ENCODE measurements at places on chromosomes 3 and 15.

DNA sequence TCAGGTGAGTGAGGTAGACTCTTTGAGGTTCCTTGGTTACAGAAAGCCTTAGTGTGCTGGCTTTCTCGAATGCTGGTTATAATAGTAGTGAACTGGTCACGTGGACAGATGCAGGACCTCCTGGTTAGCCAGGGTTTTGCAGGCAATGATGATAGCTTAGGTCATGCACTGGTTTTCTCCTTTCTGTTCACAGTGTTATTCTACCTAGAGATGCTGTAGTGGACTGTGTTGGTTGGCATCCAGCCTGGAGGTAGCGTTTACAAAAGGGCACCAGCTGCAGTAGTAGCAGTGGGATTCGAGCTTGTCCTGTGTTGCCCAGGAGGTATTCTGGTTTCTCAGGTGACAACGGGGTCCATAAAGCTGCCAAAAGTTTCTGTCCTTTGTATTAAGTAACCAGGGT lies 27.0 kb downstream of the PCCB start:
- no peak for DNase-seq

DNA sequence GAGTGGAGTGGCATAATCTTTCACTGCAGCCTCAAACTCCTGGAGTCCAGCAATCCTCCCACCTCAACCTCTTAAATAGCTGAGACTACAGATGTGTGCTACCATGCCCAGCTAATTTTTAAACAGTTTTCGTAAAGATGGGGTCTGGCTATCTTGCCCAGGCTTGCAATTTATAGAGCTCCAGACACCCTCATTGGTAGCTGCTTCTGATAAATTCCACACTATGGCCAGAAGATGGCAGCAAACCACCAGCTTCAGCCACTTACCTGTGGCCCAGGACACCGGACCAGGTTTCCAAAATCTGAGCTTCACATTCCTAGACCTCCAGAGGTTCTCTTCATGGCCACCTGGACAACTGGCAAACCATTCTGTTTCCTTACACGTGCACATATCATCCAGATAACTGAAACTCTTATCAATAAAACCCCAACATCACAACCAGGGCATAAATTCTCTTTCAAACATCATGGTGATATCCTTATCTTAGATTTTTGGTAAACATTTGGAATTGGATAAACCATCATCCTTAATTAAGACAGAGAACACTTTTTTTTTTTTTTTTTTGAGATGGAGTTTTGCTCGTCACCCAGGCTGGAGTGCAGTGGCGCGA lies 28.9 kb downstream of the FBXW12 start:
- peak; percentile 66 for DNase-seq

DNA sequence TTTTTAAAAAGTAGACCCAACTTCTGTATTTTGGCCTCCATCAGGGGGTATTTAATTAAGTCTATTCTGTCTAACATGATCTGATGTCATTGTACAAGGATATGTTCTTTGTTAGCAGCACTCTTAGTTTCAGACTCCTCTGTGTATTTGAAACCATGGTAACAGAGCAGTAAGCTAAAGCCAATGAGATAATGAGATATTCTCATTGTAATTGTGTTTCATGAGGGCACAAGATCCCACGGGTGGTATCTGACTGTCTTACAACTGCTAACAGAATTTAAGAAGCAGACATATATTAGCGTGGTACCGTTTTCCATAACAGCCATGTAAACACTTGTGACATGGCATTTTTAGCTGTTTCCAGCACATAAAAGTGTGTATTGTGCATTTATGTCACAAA lies 251.2 kb upstream of the VEPH1 start:
- no peak for DNase-seq

DNA sequence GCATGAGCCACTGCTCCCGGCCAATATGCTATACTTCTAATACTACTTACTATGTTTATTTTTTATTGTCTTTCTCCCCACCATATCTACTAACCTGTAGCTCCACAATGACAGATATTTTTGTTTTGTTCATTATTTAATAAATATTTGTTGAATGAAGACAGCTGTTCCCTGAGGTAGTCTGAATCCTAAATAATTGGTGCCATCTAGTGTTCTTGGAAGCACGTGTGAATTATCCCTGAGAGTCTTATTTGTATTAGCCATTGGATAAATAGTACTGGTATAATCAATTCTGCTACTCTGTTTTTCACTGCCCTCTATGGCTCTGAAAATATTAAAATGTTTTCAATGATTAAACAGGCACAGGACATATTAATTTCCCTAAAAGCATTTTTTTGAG lies 5.6 kb upstream of the APPL1 start:
- no peak for DNase-seq

GRCh38 chr15:73677146-73677607 lies 7.0 kb upstream of the CD276 start:
- peak; percentile 65 for DNase-seq

DNA sequence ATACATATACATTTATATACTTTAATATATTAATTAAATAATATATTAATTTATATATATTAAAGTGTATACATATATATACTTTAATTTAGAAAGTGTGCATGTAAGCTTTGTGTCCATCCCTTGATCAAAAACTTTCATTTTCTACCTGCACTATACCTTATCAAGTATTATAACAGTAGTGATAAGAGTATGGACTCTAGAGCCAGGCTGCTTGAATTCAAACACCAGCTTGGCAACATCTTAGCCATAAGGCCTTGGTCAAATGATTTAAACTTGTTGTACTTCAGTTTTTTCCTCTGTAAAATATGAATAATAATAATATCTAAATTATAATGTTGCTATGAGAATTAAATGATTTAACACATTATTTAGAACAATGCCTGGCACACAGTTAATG lies 327.6 kb upstream of the NECTIN3 start:
- no peak for DNase-seq

DNA sequence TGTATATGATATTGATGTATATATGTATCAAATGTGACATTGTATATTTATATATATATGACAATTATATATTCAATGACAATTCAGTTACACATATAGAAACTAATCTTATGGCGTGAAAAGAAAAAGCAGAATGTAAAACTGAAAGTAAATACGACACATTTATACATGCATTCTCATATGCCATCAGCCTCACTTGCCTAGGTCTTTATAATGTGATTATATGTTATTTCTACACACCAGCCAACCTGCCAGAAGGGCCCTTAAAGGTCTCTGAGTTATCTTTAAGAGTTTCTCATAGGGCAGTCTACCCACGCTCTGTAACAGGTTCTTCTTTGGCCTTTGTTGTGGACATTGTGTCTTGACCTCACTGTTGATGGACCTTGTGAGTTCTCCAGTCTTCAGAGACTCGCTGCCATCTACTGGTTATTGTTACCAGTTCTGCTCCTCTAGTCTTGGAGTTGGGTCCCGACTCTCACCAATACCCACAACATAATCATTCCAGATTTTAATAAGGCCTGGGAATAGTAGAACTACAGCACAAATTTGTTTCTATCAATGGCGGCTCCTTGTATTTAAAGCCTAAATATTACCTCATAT lies 371.5 kb upstream of the GOLIM4 start:
- DNase-seq, result no peak

DNA sequence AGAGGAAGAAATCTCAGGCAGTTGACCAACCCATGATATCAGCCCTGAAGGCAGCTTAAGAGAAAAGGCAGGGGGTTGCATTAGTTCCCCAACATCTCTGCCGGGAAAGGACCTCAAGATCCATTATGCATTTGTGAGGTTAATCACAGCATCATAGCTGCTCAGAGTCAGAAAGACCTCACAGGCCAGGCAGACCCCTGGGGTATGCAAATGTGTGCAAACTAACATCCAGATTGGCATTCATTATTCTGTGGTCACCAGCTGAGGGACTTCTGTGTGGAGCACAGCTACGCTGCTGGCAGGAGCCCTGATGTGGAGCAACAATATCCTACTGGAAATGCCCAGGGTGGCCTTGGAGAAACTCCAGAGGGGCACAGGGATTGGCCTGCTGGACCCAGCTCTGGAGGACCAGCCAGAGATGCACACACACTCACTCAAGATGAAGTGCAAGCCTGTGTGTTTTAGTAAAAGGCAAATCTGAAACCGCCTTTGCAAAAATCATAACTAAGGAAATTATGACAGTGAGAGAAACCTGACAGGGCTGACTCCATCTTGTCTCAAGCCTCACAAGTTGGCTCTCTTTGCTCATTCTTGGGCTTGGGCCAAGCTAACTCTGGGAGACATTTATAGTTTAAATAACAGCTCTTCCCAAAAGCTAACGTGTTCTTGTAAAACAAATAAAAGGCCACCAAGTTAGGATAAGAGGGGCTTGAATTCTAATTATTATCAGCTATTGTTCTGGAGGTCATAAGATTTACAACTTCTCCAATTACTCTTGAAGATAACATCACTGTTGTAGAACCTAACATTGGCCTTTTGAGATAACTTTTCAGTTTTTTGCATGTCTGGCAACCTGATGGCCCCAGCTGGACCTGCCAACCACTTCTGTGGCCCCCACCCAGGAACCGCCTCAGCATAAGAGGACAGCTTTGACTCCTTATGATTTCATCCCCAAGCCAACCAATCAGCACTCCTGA lies 257.1 kb downstream of the UACA start:
- no peak for DNase-seq

DNA sequence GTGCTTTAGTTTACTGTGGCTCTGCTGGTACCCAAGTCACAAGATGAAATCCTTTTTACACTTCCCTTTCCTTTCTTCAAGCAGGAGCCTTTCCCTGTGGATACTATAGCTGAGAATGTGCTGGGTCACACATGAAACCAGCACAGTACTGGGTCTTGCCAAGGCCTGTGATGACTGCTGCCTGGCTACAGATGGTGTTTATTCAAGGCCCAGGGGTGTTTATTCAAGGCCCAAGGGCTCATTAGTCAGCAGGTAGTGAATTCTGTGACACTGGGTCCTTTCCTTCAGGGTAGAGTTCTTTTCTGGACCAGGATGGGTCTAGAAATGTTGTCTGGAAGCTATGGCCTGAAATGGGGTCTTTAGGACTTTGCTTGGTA lies 99.4 kb downstream of the SH3GL3 start:
- DNase-seq, result no peak

DNA sequence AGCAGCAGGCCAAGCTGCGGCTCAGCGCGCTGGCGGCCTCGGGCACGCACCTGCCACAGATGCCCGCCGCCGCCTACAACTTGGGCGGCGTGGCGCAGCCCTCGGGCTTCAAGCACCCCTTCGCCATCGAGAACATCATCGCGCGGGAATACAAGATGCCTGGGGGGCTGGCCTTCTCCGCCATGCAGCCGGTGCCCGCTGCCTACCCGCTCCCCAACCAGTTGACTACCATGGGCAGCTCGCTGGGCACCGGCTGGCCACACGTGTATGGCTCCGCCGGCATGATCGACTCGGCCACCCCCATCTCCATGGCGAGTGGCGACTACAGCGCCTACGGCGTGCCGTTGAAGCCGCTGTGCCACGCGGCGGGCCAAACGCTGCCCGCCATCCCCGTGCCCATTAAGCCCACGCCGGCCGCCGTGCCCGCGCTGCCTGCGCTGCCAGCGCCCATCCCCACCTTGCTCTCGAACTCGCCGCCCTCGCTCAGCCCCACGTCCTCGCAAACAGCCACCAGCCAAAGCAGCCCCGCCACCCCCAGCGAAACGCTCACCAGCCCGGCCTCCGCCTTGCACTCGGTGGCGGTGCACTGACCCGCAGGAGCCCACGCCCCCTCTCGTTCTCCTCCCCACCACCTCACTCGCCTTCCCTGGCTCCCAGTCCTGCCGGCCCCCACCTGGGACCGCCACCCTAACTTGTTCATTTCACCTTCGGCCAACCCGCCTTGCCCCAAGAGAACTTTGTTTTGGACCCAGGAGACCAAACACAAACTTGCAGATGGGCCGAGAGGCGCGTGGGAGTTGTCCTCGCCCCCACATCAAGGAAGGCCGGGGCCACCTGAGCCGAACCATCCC lies 1.5 kb downstream of the FOXB1 start:
- DNase-seq, result peak; percentile 39

DNA sequence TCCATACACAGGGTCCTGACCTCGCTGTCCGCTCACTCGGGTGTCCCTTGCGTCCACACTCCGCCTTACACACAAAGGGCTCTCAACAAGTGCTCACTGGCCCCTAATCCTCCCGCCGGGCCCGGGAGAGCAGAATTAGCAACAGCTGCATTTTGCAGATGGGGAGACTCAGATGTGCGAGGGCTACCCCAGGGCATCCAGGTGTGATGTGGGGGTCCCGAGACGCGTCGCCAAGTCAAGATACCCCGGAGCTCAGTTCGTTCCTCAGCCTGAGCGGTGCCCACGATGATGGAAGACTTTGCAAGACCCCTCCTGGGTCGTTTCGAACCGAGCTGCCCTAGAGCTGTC lies 14.9 kb upstream of the WNT7A start:
- no peak for DNase-seq

DNA sequence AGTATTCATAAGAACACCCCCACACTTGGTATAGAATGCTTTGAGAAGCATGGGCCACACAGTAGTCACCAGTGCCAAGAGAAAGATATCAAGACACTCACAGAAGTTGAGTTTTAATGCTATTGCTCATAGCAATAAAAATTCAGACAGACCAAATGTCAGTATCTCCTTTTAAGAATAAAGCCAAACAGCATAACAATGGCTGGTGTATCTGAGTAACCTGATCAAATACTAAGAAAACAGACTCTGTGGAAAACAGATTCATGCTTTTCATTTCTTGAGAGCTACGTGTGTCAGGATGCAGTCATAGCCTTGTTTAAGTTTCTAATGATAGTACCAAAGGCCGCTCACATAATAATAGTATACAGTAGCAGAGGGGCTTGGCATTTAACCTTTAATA lies 778.5 kb downstream of the MECOM start:
- DNase-seq, result no peak

DNA sequence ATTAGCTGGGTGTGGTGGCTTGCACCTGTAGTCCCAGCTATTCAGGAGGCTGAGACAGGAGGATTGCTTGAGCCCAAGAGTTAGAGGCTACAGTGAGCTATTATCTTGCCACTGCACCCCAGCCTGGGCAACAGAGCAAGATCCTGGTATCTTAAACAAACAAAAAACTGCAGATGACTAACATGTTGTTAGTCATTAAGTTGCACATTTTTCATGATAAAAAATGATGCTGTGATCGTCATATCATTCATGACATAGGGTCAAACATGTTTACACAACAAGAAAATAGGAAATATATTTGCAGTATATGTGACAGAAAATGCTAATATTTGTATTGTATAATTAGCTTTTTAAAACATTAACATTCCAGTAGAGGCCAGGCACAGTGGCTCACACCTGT lies 20.2 kb upstream of the DAPK2 start:
- DNase-seq, result no peak

DNA sequence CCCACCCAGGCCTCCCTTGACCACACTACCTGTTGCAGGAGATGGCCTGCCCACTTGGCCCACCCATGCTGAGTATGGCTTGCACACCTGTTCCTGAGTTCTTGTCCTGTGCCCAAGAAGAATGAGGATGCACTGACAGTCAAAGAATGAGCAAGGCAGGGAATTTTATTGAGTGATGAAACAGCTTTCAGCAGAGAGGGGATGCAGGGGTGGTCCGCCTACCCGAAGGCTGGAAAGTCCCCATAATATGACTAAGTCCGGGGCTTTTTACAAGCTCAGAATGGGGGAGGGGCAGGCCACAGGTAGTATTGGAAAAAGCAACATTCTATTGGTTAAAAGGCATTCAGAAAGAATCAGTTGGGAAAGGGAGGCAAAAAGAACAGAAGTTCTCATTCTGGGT lies 29.9 kb upstream of the RNU6-1 start:
- no peak for DNase-seq
